ENCODE measurements at places on chromosomes 7 and 10.
A peak's percentile ranks its signal among the peaks of the same experiment; 100 is the strongest.

DNA sequence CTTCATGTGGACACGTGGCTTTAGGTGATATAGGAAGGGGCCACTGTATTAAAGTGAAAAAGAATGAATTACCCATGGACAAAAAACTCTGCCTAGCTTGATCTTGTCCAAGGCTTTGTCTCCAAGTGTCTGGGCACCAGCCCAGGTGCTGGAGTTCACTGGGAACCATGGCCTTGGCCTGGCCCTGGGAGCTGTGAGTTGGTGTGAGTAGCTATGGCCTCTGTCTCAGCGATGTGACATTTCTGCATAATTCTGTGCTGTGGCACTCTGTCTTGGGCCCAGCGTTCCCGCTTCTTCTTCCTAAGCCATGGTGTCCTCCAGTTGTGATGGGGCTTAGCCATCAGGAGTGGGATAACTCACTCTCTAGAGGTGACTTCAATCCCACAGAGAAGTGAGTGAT, 119.0 kb upstream of the PPP2R2D start:
- no peak for DNase-seq

DNA sequence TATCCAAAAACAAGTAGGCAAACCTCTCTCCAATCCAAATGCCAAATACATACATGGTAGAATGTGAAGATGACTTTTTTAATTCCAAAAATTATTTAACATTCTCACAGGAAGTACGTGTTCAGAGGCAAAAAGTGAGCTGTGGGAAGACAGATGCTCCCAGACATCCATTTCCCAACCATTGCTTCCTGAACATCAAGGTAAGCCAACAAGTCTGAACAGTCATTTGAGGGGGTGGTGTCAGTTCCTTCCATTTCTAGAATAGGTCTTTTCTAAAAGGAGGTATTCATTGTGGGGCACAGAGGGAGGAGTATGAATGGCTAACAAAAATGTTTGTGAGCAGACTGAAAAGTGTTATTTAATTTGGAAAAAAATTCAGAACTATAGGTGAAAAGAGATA, 49.1 kb downstream of the OSBPL3 start:
- no peak for DNase-seq

DNA sequence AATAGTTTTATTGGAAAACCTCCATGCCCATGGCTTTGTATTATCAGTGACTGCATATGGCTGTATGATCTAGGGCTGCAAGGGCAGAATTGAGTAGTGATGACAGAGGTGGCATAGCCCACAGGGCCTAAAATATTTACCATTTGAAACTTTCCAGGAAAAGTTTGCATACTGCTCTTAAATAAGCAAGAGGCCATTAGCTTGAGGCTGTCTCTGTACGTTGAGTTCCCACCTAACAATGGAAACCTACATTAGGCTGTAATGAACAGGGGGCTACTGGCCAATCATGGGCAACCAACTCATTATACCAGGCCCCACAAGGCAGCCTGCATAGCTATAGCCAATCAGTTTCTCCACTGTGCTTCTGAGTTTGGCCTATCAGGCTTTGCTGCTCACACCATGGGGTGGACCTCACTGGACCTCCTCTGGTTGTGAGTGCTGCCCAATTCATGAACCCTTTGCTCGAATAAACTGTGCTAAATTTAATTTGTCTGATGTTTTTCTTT, 673 bp upstream of the ST8SIA6 start:
- DNase-seq, result no peak

GRCh38 chr7:4738711-4739527, 36.5 kb upstream of the AP5Z1 start:
- no peak for DNase-seq

DNA sequence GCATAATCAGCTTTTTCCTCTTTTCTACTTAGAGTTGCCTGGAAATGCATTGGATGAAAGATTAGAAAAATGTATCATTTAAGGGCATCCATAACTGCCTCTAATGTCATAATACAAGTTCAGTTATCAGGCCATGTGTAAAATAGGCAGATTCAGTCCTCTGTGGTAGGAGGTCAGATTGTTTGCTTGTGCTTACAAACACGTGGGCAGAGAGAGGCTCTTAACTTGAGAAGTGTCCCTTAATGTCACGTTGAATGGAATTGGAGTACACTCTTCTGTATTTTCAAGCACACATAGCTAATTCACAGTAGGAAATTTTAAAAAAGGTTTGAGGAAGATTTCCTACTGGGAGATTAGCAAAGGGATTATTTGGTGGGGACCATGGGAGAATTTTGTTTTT, 359.8 kb upstream of the MTPN start:
- no peak for DNase-seq

DNA sequence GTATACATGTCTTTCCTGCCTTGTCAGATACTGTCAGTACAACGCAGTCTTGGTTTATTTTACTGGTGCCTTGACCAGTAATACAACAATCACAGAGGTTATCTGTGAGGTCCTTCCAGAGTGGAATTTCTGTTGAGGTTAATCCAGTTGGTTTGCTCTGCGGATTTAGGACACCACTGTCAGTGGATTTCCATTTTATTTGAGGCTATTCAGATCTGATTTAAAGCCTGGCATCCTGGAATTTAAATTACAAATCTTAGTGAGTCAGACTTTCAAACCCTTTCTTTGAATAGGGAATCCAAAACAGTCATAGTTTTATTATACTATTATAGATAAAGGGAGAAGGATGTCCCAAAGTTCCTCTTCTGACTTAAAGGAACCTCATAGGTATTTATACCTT, 40.5 kb downstream of the ANLN start:
- no peak for DNase-seq

GRCh38 chr10:125068406-125068805, 92.0 kb downstream of the CTBP2 start:
- DNase-seq, result no peak

DNA sequence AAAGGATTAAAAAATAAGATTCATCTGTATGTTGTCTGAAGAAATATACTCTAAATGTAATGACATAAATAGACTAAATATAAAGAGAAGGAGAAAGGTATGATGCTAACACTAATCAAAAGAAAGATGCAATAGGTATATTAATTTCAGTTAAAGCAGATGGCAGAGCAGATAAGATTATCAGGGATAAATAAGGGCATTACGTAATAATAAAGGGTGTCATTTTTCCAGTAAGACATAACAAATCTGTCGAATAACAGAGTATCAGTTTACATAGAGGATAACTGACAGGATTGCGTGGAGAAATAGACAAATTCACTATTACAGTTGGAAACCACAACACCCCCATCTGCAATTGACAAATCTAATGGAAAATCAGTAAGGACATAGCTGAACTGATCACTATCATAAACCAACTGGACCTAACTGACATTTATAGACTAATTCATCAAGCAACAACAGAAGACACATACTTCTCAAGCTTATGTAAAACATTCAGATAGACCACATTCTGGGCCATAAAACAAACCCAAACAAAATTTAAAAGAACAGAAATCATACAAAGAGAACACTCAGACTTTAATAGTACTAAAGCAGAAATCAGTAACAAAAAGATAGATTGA, 384.1 kb upstream of the COBL start:
- DNase-seq, result no peak

- DNase-seq, result no peak
Measured at GRCh38 chr7:90474284-90475210, 5.1 kb downstream of the PTTG1IP2 start.

DNA sequence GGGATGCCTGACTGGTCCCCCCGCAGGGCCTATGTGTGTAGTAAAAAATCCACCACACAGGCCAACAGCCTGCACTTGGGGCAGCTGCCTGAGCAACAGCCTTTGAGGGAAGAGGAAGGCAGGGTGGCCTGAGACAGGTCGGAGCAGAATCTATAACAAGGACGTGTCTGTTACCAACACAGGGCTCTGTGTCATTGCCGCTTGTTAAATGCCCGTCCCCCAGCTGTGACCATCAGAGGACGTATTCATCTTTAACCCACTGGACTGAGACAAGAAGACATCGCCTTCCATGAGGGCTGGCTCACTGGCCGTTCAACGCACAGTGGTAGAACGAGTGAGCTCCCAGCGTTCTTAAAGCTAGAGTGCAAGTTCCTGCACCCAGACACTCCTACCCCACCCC, 7.8 kb downstream of the PDIA4 start:
- DNase-seq, result no peak

- DNase-seq, result no peak
Measured at GRCh38 chr7:17706275-17706674, 234.0 kb downstream of the SNX13 start.

DNA sequence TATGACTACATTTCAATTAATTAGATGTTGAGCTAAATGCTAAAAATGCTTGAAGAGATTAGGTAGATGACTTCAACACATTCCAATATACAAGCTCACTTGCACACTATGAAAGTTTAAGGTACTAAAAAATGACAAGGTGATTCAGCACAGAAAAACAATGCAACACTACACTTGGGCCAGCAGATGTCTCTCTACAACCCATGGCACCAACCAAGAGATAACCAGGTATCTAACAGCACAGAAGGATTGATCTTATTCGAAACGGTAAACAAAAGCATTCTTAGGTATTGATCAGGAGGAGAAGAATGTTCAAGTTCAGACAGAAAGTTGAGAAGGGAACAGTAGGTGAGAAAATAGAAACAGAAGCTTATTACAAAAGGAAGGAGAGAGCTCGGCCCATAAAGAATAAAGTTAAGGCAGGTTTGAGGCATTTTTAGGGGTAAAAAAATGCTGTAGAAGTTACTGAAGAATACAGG, 248.2 kb upstream of the KLF14 start:
- peak; percentile 27 for DNase-seq

DNA sequence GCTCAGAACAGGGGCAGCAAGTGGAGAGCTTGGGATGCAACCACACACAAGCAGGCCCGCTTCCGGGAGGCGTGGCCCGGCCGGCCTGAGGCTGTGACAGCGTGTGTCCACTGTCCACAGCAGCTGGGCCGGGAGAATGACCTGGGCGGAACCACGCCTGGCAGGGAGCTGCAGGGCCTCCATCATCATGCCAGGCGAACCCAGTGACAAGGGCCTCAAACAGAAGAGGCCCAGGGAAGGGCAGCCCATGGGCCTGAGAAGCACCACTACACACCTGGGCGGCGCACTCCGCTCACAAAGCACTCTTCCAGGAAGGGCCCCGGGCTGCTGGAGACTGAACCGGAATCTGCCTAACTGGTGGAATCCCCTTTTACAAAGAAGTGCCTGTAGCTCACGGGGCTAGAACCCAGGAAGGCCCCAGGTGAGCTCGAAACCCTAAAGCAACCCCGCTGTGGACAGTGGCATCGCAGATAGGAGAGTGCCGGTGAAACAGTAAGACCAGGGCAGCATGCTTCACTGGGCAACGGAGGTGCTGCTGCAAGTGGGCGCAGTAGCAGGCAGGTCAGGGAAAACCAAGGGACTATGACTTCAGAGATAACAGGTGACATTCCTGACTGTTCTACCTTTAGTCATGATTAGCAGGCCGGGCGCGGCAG, 66.0 kb downstream of the MAD1L1 start:
- DNase-seq, result no peak

DNA sequence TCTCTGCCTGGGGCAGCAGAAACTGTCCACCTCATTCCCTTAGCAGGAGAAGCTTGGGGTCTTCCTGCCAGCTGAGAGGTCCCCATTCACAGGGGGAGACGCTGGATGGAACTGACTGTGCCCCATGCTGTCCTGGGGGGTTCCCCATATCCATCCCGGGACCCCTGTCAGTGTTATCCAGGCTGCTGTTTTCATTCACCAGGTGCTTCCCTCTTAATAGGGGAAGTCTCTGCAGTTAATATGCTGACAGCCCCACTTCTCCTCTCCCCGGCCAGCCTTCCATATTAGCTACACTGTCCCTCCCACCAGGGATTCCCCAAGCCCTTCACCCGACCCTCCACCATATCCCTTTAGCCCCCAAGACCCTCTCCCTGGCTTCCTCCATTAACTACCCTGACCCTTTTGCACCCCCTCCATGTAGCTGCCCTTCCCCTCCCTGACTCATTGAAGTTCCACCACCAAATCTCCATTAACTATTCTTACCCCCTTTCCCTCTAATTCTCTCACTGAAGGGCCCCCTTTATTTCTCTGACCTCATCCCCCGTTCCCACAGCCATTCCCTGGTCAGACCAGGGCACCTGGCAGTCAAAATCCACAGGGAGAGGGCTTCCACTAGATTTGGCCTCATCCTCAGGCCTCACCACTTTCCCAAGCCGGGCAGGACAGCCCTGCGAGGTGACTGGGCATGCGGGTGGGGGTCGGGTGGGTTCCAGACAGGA, 92.0 kb upstream of the PAX2 start:
- no peak for DNase-seq

DNA sequence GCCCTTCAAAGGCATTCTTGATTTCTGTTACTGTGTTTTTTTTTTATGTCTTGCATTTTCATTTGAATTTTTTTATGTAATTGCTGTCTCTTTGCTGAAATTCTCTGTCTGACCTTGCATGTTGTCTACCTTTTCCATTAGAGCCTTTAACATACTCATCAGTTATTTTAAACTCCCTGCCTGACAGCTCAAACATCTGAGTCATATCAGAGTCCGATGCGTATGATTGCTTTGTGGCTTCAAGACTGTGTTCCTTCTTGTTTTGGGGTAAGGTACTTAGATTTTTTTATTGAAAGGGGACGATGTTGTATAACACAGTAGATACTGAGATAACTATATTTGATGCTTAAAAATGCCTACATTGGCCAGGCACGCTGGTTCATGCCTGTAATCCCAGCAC, 9.7 kb upstream of the TARP start:
- DNase-seq, result no peak

DNA sequence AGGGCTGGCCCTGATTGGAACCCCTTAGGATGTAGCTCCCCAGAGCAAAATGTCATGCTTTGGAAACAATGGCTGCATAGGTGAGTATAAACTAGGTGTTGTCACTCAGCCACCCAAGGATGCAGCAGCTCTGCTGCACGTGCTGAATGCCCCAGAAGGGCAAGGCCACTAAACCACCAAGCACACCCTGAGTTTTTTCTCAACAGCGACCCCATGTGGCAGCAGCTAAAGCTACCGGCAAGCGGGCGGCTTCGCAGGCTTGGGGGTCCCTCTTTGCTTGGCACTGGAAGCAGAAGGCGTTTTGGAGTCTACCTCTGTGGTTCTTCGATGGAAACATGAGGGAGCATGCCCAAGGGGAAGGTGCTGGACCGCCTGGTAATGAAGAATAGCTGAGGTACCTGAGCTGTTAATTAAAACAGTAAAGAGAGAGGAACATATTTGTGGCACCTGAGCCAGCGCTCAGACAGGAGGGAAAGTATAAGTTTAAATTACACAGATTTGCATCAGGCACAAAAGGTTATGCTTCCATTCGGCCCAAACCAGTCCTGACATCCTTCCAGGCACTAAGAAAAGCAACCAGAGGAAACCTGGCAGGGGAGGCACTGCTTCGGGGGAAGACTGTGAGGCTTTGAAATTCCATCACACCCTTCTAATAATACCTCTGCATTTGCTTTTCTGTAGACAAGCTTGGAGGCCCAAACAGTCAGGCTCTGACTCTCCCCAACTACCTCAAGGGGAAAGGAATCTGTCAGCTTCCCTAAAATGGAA, 152.1 kb downstream of the GFRA1 start:
- no peak for DNase-seq

DNA sequence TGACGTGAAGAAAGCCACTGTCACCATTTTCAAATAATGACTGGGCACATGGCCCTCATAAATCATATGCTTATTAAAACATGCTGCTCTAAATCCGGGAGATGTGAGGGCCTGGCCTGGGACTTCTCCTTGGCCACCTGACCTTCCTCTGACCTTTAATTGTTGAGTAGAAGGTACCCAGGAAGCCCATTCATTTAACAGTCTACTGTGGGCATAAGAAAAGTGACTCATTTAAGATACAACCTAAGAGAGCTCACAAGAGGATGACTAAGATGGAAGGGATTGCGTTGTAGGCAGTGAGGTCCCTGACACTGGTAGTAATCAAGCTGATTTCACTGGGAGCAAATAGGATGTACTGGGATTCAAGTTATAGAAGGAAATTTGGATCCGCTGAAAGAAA, 203.4 kb upstream of the GPR26 start:
- no peak for DNase-seq
